Activated CD4-positive, alpha-beta T cell treated with anti-CD3 and anti-CD28 coated beads, Interleukin-2, amount 10 ng/mL, durations not matched to agents 7 days and 5 days (primary cell): ENCODE measurements at places on chromosomes 1 and 21.

DNA sequence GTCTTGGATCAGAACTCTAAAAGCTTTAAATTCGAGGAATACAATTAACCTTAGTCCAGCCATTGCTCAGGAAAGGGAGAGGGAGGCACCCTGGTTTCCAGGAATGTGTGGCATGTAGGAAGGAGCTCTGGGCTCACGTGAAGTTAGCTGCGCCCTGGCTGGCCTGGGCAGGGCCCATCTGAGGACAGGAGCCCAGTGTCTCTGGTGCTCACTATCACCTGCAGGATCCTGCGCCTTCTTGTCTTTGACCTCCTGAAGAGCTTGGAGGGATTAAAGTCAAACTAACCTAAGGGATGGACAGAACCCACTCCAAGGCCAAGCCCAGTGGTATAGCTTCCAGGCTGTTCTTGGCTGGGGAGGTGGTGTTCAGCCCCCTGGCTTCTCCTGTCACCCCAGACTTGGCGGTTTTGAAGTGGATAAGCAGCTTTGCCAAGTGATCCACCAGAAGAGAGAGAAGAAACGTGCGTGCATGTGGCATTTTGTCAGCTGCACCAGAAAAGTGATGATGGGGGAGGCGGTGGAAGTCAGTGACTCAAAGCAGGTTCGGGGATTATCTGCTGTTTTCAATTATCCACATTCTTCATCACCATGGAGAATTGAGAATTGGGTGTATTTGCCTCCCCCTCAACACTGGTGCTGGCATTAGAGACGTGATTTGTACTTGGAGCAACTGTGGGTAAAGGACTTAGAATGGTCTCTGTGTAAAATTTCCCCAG lies 11.9 kb upstream of the KCNN3 start:
- no peak for DNase-seq

DNA sequence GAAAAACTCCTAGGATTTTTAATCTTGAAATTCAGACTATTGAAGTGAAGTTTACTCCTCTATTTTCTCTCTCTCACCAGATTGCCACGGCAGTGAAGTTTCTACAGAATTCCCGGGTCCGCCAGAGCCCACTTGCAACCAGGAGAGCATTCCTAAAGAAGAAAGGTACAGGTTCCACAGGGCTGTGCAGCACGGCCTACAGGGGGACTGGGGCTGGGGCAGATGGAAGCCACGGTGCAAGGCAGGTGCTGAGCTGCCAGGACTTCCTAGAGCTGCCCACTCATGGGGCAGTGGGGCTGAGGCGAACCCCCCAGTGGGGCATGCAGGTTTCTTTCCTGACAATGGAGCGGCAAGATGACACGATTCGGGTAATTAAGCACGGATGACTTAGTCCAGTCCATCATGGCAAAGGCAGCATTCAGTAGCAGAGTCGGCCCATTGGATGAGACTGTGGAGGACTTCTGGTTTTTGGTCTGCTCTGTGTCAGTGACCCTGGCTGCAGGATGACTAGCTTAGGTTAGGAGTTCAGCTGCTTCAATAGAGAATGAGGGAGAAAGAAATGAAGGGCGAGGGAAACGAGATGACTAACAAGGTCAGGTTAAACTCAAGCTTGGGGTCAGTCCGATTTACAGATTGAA lies 61.5 kb downstream of the PEX14 start:
- no peak for DNase-seq

GRCh38 chr1:235093696-235094592 lies 34.7 kb downstream of the TOMM20 start:
- DNase-seq = peak; percentile 86

GRCh38 chr1:175015243-175015642 lies 8.0 kb downstream of the MRPS14 start:
- no peak for DNase-seq

DNA sequence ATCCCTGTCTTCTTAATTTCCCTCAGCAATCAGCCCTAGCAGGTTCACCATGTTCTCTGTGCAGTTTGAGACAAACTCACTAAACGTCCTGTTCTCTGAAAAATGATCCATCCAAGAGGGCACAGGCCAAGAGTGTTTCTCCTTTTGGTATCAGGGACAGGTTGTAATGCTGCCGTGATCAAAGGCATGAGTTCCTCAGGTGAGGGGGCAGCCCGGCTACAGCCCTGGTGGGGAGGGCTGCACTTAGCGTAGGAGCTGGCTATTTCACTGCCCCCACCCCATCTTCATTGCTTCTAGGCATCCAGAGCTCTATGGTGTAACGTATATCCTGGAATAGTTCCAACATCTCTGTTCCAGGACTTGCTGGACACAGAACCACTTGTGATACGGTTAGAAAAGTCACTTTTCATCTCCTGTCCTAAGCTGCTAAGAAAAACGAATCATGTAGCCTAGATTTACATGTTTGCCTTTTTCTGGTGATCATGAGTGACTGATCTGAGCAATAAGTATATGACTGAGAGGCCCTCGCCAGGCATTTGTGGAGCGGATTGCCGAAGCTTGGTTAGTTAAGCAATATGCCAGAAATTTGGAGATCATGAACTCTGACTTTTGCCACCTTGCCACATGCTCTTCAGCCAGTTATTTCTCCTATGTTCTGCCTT lies 41.1 kb upstream of the SRP9 start:
- no peak for DNase-seq

- no peak for DNase-seq
These were observed at the start of gene DNAH14 for GRCh38 chr1:224929335-224930237. DNAH14 (plus strand) TSS chr1:224929675; CDS start chr1:224952703, 23,028 bp downstream.

DNA sequence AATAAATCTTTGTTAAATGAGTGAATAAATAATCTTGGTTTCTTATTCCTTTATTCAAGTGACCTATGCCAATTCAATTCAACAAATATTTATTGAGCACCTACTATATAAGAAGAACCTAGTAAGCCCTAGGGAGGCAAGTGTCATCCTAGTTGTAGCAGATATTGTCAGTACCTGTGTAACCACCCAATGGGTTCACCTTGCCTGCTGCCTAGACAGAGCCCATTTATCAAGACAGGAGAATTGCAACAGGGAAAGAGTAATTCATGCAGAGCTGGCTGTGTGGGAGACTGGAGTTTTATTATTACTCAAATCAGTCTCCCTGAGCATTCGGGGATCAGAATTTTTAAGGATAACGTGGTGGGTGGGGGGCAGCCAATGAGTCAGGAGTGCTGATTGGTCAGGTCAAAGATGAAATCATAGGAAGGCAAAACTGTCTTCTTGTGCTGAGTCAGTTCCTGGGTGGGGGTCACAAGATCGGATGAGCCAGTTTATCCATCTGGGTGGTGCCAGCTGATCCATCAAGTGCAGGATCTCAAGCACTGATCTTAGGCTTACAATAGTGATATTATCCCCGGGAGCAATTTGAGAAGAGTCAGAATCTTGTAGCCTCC lies 53.8 kb upstream of the KCNA3 start:
- DNase-seq = no peak

- DNase-seq = no peak
These were observed 24.3 kb upstream of the APP start for GRCh38 chr21:26194811-26195251.

DNA sequence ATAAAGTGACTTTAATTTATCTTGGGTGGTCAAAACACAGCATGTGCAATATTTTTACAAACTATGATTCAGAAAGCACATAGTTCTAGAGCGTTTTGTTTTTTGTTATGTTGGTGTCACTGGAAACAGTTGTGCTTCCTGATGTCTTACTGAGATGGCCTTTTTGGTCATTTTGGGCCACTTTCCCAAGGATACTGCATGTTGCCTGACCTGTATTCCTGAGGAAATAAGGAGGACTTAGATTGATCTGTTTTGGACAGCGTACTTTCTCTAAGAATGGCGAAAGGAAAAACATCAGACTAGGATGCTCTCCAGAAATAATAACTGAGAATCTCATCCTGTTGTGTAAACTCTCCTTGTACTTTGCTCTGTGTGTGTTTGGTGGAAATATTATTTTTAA lies 451.2 kb downstream of the USP25 start:
- no peak for DNase-seq

GRCh38 chr1:181094416-181095212 lies 6.1 kb downstream of the IER5 start:
- no peak for DNase-seq

GRCh38 chr1:77948841-77949424 lies 29.9 kb downstream of the FUBP1 start:
- DNase-seq = no peak

- DNase-seq = no peak
These were observed 18.9 kb downstream of the SGIP1 start for GRCh38 chr1:66552829-66553228.

DNA sequence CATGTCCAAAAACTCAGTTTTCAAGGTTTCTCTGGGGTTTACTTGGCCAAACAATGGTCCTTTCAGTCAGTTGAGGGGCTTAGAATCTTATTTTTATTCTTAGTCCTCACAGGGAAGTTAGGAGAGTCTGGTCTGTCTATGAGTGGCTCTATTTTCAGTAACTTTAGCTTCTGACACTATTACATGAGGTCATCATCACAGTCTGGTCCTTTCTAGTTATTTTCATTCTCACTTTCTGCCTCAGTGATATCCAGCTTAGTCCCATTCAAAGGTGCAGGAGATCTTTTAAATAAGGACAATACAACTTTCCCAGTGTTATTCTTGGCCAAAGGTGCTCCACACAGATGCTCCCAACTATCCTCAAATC lies 30.0 kb upstream of the FGGY start:
- DNase-seq = no peak

DNA sequence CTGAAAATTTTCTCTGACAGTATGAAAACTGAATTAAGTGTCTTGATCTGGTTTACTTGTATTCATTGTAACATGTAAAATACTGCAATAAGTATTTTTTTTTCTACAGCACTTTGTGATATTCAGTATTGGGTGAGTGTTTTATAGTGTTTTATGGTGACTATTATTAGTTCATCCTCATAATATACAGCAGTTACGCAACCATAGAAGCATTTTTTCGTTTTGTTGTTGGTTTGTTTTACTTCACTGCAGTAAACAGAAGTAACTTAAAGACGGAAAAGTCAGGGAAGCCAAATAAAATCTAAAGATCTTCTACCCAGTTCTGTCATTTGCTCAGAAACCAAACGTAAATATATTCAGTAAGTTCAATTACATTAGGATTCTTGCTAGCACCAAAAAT lies 250.0 kb downstream of the TPR start:
- no peak for DNase-seq
